Adipose tissue (tissue), 3 donors: ENCODE measurements at places on chromosomes 11 and 22. TPM values are rescaled to one million over a fixed set of nuclear protein-coding genes. Genes with fewer than 3 reads are reported as not detected.

Gene KRTAP5-1
- not detected for polyA plus RNA-seq

Gene ROM1
- 25.6 TPM for polyA plus RNA-seq

Gene NOX4
- polyA plus RNA-seq = 5.7 TPM

Gene DKK3
- 7.8 TPM for polyA plus RNA-seq

Gene AIP
- polyA plus RNA-seq = 52.0 TPM

Gene TBC1D22A
- 15.4 TPM for polyA plus RNA-seq
